ENCODE measurements at places on chromosomes 13 and 19.

DNA sequence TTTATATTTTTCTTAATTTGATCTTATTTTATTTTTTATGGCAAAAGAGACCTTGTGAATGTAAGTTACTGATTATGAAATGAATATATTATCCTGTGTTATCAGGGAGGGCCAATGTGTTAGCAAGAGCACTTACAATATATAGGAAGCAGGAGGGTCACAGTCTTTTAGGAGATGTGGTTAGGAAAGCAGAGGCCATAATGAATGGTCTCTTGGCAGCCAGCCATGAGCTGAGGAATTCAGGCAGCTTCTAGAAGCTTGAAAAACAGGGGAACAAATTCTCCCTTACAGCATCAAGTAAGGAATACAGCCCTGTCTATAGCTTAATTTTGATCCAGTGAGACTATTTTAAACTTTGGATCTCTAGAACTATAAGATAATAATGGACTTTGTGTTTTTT lies 2374.6 kb downstream of the PCDH9 start:
- no peak for DNase-seq

- DNase-seq, result no peak
Observed at GRCh38 chr13:29589234-29589633, 6.3 kb downstream of the SLC7A1 start.

DNA sequence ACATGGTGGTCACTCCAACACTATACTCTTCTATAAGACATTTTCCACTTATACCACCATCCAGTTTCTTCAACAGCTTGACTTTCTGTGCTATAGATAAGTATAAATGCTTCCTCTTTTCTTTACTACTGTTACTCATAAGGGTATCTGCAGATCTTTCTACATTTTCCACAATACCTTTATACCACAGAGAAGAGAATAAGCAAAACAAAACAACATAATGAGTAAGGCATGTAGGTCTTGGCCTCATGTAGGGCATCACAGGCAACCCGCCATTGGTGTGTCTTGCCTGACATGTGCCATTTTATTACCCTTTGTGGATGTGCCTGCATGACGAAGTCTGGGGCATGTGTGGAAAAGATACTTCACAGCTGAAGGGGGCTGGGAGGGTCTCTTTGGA lies 265.3 kb upstream of the STARD13 start:
- no peak for DNase-seq

GRCh38 chr13:79427265-79427664 lies 21.2 kb upstream of the RBM26 start:
- DNase-seq, result no peak

- DNase-seq, result no peak
Observed at GRCh38 chr13:22652796-22653195, 528.0 kb upstream of the SGCG start.

- DNase-seq, result no peak
Observed at GRCh38 chr13:94324767-94325540, 154.5 kb downstream of the DCT start.

DNA sequence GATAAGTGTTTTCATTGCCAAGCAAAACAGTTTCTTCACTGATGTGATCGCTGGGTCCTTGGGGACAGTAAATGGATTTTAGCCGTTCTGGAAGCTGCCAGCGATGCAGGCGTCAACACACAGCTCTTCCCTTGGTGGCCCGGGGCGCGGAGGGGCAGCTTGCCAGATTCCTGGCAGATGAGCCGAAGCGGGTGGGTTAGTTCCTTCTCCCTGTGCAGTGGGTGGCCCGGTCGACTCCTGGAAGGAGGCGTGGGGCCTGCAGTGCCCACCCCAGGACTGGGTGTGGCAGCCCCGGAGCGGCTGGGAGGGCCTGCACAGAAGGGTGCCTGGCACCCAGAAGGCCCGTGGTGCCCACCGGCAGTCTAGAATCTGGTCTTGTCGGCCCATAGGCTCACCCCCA lies 69.0 kb downstream of the KDM4B start:
- DNase-seq, result no peak

DNA sequence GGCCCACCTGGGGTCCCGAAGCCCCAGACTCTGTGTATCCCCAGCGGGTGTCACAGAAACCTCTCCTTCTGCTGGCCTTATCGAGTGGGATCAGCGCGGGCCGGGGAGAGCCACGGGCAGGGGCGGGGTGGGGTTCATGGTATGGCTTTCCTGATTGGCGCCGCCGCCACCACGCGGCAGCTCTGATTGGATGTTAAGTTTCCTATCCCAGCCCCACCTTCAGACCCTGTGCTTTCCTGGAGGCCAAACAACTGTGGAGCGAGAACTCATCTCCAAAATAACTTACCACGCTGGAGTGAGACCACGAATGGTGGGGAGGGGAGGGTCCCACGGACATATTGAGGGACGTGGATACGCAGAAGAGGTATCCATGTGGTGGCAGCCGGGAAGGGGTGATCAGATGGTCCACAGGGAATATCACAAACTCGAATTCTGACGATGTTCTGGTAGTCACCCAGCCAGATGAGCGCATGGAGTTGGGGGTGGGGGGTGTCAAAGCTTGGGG lies 1.0 kb upstream of the ICAM5 start:
- DNase-seq, result no peak

- DNase-seq, result no peak
Observed at GRCh38 chr13:88736026-88736425, 1064.9 kb downstream of the SLITRK5 start.

DNA sequence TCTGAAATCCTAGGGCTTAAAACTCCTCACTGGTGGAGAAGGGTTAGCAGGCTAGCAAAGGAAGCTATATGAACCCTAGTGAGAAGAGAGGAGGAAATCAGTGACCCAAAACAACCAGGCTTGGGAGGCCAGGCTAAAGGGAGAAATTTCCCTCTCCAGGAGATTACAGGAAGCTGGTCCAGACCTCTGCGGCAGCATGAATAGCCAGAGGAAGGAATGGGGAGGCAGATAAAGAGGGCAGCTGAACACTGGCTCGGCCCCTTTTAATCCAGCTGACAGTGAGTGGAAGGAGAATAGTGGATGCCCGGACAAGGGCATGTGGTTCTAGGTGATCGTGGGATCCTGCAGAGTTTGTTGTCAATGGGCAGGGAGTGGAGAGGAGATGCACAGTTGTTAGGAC lies 130.6 kb downstream of the COG6 start:
- DNase-seq, result no peak

DNA sequence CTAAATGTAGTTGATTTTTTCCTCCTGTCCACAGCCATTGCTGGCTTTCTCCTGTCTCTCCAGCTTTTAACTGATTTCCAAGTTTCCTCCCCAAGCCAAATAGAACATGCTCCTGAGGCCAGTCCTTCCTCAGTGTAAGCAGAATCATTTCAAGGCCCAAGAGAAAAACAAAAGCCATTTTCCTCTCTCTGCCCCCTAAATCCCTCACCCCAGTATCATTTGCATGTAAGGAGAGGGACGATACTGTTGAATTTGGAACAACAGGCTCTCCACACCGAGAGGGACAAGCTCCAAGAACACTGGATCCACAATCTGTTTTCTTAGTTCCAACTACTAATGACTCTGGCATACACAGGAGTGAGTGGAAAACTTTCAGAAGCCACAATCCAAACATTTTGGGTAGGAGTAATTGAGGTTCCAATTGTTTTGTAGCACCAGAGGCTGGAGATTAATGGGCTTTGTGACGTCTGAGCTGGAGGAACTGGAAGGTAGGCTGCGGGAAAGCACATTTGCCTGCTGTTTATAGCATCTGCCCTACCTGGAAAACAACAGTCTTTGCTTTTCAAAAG lies 156.8 kb downstream of the FLT1 start:
- no peak for DNase-seq
